ENCODE measurements at places on chromosomes 7 and 10. TPM values are rescaled to one million over a fixed set of nuclear protein-coding genes. Genes with fewer than 3 reads are reported as not detected.

FLNC gene
- 108 TPM for total RNA-seq

SEMA3A gene
- total RNA-seq = 55.4 TPM

CRYGN gene
- not detected for total RNA-seq

ZNF736 gene
- total RNA-seq = 6.1 TPM

MTG1 gene
- total RNA-seq = 111 TPM

TET1 gene
- total RNA-seq = 19.1 TPM
